CD4-positive, alpha-beta memory T cell (primary cell): ENCODE measurements at places on chromosomes 11 and 22.

- DNase-seq, result no peak
These were observed 44.1 kb upstream of the FSHB start for GRCh38 chr11:30186748-30187147.

DNA sequence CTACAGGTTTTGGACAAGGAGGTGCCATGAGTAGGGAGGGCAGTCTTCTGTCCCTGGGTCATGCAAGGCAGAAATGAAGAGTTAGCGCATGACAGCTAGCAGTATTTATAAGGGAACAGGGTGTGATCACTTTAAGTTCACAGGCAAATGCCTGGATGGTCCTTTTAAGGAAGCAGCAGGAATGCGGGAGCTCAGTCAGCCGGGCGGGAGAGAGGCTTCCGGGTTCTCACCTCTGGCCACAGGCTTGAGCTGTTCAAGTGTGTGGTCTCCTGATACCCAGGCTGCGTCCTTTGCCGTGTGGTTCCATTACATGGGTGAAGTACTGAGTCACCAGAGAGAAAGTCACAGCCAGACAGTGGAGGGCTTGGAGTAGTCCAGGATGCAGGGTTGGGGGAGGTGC, 105.4 kb downstream of the BCR start:
- no peak for DNase-seq

GRCh38 chr22:44909241-44909640, 100.6 kb downstream of the PHF21B start:
- DNase-seq, result no peak

GRCh38 chr11:79381036-79381435, 59.8 kb downstream of the TENM4 start:
- no peak for DNase-seq

GRCh38 chr11:35330931-35331330, 88.4 kb downstream of the SLC1A2 start:
- DNase-seq, result peak; percentile 67

DNA sequence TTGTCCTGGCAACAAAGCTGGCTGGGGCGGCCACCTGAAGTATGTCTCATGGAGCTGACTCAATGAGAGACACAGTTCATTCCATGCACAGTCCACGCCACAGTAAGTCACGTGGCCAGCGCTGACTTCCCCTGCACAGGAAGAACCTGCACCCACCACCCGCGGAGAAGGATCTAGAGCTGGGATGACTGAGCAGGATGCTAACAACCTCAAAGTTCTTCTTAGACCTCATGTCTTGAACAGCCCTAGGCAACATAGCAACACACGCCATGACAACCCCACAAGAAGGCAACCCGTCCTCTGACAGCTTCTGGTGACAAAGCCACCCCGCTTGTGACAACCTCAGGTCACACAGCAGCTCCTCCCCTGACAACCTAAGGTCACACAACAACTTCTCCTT, 76.9 kb upstream of the B3GAT1 start:
- DNase-seq, result no peak

- no peak for DNase-seq
These were observed 446.5 kb downstream of the AASDHPPT start for GRCh38 chr11:106523921-106524320.

DNA sequence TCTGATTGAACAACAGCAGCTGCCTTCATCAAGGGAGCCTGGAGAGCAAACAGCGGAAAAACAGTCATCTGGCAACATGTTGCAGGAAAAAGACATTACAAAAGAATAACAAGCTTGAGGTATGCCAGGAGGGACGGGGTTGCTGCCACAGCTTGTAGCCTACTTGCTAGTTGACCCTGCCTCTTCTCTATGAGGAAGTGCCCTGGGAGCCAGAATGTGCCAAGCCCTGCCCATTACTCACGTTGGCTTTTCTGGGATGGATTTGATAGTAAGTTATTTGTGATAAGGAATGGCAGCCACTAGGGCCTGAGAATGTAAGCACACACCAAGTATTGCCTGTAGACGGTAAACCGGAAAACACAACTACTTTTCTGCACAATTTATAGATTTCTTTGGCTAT, 113.5 kb upstream of the KIRREL3 start:
- no peak for DNase-seq

- no peak for DNase-seq
These were observed 11.5 kb upstream of the IGSF9B start for GRCh38 chr11:133968300-133968699.
